ENCODE measurements at places on chromosomes 4 and X.

DNA sequence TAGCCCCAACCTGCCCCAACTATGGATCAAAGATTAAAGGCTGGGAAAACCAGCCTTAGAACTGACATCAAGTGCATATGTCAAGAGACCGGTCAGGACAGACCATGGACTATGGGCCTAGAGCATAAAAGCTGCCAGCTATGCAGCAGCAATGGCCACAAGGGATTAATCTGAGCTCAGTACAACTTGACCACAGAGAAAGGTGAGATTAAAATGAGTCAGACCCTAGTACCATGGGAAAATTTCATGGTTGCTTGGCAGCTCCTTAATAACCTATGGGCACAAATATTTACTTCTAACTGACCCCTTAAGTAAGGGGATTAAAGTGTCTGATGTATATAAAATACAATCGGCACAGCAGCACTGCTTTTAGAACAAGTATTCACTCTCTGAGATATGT lies 54.4 kb downstream of the CBR4 start:
- DNase-seq, result no peak

- no peak for DNase-seq
Measured at GRCh38 chr4:184812651-184813181, 13.1 kb downstream of the ACSL1 start.

DNA sequence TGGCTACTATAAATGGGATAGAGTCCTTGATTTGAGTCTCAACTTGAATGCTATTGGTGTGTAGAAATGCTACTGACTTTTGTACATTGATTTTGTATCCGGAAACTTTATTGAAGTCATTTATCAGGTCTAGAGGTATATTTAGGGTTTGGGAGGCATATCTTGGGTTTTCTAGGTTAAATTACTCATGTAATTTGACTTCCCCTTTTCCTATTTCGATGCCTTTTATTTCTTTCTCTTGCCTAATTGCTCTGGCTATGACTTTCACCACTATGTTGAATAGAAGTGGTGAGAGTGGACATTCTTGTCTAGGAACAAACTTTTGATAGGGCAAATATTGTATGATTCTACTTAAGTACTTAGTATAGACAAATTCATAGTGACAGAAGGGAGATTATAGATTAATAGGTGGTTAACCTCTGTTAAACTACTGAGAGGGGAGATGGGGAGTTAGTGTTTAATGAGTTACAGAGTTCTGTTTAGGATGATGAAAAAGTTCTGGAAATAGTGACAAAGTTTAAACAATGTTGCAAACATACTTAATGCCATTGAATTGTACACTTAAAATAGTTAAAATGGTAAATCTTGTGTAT lies 22.8 kb upstream of the HSPA4L start:
- DNase-seq, result no peak

DNA sequence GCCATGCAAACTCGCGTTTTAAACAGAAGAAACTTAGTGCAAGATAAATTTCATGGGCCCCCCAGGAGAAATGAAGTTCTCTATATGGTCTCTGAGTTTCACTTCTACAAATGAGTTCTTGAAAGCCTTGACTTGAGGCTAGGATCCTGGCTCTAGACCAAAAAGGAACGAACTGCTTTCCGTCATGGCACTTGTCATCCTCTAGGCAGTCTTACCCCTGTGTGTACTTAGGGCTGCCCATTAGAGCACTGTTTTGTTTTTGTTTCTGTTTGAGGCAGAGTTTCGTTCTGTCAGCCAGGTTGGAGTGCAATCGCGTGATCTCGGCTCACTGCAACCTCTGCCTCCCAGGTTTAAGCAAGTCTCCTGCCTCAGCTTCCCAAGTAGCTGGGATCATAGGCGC lies 29.0 kb downstream of the RNF4 start:
- no peak for DNase-seq

- no peak for DNase-seq
Measured at GRCh38 chr4:120070196-120070595, 3.5 kb upstream of the MAD2L1 start.

DNA sequence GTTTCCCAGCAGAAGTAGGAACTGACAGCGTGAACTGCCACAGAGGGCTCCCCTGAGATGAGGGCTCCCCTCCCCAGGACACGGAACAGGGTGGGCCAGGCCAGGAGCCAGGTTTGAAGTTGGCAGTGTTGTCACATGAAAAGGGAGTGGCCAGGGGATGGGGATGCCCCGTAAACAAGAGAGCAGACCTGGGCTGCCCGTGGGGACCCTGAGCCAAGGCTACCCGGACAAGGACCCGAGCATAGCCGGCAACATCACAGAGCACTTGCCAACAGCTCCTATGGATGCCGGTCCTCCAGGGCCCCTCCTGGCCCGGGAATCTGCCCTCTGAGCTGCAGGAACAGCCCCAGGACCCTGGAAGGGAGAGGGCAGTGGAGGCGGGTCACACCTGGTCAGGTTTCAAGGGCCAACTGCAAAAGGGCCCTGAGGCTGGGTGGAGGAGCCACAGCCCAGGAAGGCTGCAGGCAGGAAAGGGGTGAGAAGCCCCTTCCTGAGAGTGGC lies 102.1 kb downstream of the CPZ start:
- DNase-seq, result no peak

DNA sequence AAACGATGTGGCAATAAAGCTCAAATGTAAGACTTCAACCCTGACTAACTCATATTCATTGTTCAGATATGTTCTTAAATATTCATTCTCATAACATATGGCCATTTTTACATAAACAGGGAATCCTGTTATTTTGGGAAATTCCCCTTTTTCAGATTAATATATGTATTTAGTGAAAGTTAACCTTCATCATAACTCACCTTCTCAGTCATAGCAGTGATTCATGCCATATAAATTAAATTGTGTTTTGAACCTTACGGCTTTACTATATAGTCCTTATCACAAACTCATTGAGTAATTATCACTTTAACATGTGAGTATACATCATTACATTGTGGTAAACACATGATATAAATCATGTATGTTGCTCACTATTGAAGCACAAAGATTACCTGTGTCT lies 392.5 kb upstream of the TRAM1L1 start:
- no peak for DNase-seq

DNA sequence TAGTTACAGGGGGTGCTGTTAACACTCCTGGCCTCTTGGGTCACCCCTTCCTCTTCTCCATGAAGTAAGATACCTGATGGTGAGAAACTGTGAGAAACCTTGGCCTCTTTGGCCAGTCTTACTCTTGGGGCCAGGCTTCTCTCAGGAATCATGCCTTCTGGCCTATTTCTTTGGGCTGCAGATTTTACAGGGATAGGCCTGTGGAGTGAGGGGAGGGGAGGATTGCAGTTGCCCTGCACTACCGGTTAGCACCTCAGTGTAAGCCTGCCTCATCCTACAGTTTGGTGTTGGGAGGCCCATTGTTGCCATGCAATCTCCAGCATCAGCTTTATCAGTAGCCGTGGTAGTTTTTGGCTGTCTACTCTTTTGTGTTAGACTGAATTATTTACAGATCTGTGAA lies 7.6 kb upstream of the PGRMC2 start:
- no peak for DNase-seq

Data from stimulated activated CD8-positive, alpha-beta memory T cell treated with anti-CD3 and anti-CD28 coated beads, Interleukin-4, amount 100 ng/mL, for 48 hours (primary cell).